SHP77 (cell line): ENCODE measurements at places on chromosomes 5 and 9.

DNA sequence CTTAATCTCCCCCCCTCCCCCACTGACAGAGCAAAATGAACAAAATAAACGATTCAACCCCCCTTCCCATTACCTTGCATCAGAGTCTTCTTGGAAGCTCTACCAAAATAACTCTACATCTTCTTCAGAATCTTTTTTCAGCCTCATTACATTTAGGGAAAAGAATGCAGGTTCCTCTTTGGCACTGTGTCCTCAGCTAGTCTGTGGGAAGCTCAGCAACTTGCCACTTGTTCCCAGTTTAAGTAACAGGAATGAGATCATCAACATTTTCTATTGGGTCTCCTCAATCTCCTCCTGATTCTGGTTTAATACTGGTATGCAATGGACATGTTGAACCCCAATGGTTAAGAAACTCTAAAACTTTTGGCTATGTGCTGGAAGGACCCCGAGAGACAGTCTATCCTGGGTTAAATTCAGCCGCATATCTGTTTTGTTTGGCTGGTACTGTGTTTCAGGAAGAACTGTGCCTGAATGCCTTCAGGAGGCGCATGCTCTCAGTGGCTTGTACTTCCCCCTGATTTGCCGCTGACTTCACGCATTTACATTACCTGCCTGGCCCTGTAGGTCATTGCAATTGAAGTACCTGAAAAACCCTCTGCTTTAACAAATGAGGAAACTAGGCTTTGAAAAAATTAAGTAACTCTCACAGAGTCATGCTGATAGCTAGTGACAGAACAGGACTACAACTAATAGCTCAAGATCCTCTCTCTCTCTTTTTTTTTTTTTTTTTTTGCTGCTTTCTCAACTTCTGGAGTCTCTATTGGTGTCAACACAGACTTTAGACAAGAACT, 78.1 kb upstream of the HMHB1 start:
- DNase-seq: no peak

DNA sequence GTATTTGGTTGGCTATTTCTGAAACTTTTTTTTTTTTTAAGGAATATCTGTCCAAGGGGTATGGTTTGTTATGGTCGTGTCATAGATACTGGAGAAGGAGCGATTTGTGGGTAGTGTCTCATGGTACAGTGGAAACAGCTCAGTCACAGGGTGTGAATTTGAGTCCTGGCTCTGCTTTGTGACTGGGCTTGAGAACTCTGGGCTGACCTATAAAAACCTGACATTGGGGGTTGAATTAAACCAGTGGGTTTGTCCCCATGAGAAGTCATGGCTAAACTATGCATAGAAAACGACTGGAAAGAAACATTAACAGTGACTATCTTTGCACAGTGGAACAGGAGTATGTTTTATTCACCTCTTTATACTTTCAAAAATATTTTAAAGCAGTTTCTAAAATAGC, 54.7 kb downstream of the MACROH2A1 start:
- DNase-seq: no peak

DNA sequence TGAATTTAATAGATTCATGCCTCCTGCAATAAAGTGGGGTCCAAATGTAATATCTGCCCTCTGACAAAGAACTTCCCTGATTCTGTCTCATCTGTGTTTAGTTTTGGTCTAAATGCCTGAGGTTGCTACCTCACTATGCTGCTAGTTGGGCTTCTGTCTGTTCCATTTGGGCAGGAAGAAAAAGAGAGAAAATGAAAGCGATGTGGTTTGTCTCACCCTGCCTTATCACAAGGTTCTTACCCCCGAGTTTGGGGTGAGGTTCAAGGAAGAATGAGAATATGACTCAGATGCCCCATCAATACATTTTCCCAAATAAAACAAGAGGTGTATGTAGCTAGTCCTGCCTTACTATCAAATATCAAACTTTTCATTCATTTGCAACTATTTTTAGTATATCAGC, 132.1 kb upstream of the MTAP start:
- no peak for DNase-seq

GRCh38 chr9:87611776-87612175, 114.1 kb downstream of the DAPK1 start:
- DNase-seq: no peak

- DNase-seq: no peak
These were observed 83.5 kb upstream of the RIOK2 start for GRCh38 chr5:97266576-97266975.

DNA sequence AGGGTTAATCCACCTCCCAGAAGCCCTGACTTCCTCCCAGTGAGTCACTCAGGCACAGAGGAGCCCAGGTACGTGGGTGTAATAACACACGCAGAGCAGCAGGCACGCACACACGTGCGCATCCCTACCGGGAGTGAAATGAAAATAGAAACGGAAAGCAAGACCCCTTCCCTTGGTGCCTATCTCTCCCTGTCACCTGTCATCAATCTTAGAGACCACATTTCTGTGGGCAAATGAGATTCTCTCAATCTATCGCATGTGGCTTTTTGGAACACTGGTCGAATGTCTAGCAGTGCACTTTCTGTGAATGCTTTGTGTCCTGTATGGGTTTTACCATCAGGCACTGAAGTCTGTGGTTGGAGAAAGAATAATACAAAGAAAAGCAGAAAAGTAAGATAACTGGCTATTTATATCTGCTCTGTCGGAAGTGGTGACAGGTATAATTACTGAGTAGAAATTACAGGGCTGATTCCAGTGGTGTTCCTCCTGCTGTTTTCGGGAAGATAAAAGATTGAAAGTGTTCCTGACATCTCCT, 137.7 kb upstream of the GRIA1 start:
- DNase-seq: no peak

DNA sequence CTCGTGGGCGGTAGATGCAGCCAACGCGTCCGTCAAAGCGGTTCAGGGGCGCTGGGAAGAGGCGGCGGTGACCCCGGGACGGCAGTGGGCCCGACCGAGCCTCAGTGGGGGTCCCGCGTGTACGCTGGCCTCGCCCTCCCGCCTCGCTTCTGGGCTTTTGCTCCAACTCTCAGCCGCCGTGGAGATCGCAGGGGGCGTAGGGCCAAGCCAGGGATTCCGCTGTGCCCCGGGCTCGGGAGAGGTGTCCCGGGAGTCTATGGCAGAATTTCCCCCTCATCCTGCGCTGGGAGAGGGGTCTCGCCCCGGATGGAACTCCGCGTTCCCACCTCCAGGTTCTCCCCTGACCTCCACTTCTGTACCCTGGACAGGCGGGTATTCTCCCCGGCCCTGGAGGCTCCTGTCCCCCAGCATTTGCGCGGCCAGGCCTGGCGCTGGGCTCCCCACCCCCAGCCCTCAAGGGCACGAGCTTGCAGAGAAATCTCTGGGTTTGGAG, 131.9 kb downstream of the MRPL36 start:
- no peak for DNase-seq

GRCh38 chr9:96345551-96345950, 38.0 kb downstream of the SLC35D2 start:
- DNase-seq: no peak

DNA sequence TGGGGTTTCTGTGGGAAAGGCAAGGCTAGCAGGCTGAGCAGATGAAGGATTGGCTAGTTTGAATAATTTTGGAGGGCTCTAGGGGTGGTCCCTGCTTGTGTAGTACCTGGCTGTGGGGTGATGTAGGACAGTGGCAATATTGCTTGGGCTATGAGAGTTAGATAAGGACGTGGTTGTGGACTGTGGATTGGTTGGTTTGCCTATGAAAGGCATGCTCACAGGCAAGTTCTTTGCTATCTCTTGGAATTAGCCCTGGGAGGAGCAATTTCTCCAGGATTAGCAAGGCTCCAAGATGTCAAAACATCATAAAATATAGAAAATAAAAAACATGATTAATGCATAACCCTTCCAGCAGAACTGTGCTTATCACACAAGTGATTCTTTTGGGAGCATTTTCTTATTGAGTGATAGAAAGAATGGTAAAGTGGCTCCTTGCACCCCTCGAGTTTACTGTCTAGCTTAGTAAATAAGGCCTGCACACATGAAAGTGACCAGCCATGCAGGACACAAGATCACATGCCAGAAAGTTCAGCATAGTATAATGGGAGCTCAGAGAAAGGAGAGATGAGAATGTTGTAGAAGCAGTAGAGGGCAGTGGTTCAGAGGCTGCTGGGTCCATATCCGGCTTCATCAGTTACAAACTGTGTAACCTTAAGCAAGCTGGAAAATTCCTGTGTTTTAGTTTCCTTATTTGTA, 13.8 kb downstream of the AOPEP start:
- DNase-seq: no peak

- DNase-seq: no peak
These were observed 126.7 kb downstream of the COL23A1 start for GRCh38 chr5:178463321-178464155.

GRCh38 chr9:25678147-25678666, at the start of gene TUSC1:
Gene TUSC1 (minus strand): TSS chr9:25678444. CDS start chr9:25678312, 132 bp downstream.
- DNase-seq: peak; percentile 84

- no peak for DNase-seq
These were observed 106.7 kb downstream of the ZNF462 start for GRCh38 chr9:106969696-106970095.

GRCh38 chr9:122056484-122056883, 36.6 kb downstream of the TTLL11 start:
- no peak for DNase-seq

GRCh38 chr5:151038801-151039238, 18.4 kb downstream of the GPX3 start:
- DNase-seq: no peak

DNA sequence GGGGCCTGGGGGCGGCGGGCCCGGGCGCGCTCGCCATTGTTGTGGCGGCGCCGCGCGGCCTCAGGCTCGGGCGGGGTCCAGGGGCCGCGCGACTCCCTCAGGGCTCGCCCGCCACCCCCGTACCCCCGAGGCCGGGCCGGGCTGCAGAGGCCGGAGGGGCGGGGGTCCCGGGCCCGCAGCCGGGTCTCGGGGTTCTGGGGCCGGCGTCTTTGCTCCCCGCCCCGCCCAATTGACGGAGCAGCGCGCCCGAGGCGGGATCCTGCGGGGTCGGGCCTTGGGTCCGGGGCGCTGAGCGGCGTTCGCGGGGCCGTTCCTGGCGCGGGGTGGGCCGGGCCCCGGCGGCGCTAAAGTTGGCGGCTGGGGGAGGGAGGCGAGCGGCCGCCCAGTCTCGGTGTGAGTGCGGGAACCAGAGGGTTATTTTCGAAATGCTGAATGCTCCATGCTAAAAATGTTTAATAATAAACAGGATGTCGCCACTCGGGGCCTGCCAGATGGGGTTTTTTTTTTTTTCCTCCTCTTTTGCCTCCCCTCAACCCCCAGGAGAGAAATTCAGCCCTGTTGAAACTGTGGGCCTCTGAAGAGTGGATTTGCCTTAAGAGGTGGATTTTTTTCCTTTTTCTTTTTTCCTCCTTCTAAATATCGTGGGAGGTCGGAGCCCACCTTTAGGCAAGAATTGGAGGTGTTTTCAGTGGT, 724 bp downstream of the PRRC2B start:
- no peak for DNase-seq

GRCh38 chr5:80246001-80246758, 9.7 kb downstream of the SERINC5 start:
- no peak for DNase-seq

DNA sequence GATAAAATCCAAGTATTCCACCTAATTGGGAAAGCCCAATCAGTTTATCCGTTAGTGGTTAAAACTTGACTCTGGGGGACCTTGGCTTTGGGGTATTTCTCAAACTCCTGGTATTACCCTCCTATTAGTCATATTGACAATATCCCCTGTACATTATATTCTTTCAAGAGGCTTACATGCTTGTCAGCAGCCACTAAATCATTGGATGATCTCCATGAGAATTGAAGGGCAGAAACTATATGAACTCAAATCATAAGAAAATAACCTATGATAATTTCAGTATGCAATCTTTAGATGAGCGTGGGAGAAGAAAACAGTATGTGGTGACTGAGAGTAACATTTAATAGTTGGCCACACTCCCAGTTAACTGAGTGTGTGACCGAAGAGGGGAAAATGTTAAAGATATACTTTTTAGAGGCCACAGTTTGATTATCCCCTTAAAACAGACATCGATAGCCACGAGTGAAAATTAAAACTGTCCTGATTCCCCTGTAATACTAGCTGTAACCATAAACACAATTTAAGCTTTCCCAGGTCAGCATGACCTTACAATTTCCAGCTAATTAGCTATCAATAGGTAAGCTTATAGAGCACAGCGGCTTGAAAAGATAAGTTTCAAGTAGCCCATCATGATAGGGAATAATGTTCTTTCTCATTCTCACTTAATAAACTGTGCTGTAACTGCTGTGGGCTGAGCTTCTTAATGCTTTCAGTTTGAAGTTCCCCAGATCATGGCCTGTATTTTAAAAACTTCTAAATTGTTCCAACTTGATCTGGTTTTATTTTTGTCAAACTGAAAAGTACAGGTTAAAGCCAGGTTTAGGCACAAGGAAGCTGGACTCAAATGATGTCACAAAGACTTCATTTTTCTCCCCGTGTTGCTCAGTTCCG, 58.6 kb downstream of the PUM3 start:
- no peak for DNase-seq

DNA sequence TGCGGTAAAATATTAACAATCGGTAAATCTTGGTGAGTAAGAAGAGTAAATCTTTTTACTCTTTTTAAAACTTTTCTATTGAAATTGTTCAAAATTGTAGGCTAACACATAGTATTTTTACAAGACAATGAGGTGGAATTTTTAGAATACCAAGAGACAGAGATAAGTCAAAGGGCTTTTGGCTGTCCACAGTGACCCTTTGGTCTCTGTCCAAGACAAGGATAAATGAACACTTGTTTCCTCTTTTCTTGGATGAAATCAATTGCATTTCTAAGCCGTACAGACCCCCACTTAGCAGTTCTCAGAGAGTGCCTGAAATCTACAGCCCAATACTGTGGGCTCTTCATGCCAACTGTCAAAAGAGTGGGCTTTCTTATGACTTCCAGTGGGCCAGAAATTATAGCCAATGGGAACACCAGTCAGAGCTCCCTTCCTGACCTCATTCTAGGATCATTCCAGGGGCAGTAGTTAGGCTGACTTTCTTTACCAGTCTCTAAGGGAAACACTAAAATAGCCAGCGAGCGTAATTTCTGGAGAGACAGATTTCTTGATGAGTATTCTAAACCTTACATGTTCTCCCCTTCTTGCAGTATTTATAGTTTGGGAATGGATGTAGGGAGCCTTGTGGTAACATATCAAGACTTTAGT, 74.1 kb downstream of the GALNT10 start:
- no peak for DNase-seq

GRCh38 chr9:107373809-107374208, 90.7 kb downstream of the RAD23B start:
- no peak for DNase-seq

DNA sequence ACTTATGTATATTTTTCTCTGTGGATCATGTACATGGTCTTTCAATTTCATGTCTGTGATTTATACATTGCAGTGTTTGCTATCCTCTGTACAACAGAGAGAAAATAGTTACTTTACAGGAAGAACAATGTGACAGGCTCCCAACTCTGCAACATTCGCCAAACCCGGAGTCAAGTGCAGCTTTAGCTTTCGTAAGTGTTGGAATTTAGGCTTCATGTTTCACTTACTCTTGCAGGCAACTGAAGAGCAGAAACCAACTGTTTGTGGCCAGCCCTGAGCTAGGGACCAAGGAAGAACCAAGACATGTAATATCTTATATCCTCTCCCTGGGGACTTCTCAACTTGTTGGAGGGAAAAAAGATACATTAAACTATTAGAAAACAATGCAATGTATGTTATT, 147.9 kb downstream of the C5orf15 start:
- no peak for DNase-seq

GRCh38 chr5:142803428-142804125, 33.4 kb downstream of the ARHGAP26 start:
- no peak for DNase-seq

- no peak for DNase-seq
These were observed 168.2 kb downstream of the CACNA1B start for GRCh38 chr9:138045541-138046490.

- no peak for DNase-seq
These were observed 68.6 kb downstream of the GDNF start for GRCh38 chr5:37771203-37771611.

- no peak for DNase-seq
These were observed 27.0 kb downstream of the MAT2B start for GRCh38 chr5:163532171-163533084.
